ENCODE measurements at places on chromosomes 6 and 20.
A peak's percentile ranks its signal among the peaks of the same experiment; 100 is the strongest.

DNA sequence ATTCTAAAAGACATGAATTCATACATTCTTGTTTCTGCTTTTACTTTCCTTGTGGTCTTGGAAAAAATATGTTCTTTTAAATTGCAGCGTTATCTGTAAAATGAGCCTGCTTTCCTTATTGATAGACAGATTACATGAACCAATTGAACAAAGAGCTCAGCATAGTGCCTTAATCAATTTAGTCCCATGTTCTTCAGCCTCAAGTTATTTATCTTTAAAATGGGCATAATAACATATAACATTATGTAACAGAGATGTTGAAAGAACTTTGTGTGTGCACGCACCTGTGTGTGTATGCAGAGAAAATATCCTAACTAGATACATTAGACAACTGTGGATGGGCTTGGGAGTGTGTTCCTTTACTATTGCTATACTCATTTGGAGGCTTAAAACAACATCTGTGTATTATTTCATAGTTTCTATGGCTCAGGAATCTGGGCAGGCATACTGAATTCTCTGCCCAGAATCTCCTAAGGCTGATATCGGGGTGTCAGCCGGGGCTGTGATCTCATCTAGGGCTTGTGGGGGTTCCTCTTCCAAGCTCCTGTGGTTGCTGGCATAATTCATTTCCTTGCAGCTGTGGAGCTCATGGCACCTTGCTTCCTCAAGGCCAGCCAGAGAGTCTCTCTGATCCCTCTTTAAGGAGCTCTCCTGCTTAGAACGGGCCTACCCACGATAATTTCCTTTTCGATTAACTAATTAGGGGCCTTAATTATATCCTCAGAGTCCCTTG, 194.1 kb downstream of the ARID1B start:
- peak; percentile 19 for DNase-seq

- DNase-seq, result peak; percentile 73
These were observed 90.8 kb downstream of the THBS2 start for GRCh38 chr6:169162752-169163407.

- no peak for DNase-seq
These were observed 71.1 kb downstream of the CDH22 start for GRCh38 chr20:46237227-46237626.

- DNase-seq, result no peak
These were observed 11.8 kb upstream of the TRAM2 start for GRCh38 chr6:52588710-52589091.

GRCh38 chr6:127204281-127204680, 62.4 kb upstream of the RNF146 start:
- peak; percentile 47 for DNase-seq

- DNase-seq, result peak; percentile 86
These were observed 28.1 kb downstream of the TOX2 start for GRCh38 chr20:43942667-43943285.

GRCh38 chr6:85049282-85049681, 284.9 kb upstream of the TBX18 start:
- no peak for DNase-seq

DNA sequence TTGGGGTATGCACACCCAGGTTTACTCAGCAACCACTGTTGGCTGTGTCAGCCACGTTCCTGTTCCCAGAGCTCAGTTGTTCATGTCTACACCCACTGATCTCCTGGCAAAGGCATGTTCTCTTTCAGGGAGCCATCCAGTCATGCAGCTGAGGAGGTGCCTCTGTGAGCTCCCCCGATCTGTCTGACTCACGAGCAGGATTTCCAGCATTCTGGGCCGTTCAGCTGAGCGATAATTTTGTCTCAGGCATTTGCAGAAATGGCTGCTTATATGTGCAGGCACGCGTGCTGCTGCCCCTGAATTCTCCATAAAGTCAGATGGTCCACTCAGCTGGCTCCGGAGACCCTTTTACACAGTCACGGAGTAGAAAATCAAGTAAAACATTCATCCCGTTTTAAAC, 78.4 kb upstream of the IYD start:
- DNase-seq, result peak; percentile 37

- peak; percentile 68 for DNase-seq
These were observed 308.1 kb downstream of the FOXC1 start for GRCh38 chr6:1917626-1918371.
